ENCODE measurements at places on chromosomes 4 and X. TPM values are rescaled to one million over a fixed set of nuclear protein-coding genes. Genes with fewer than 3 reads are reported as not detected.

The REELD1 gene
- total RNA-seq: 0.11 TPM

The HSD17B13 gene
- total RNA-seq: 1.5 TPM

The CENPVL2 gene
- total RNA-seq: 0.83 TPM

The SLC49A3 gene
- total RNA-seq: 6.4 TPM

The DCAF8L1 gene
- not detected for total RNA-seq

The KCNIP4 gene
- total RNA-seq: 74.2 TPM

The SLC10A3 gene
- 4.9 TPM for total RNA-seq

The FGFBP2 gene
- 0.94 TPM for total RNA-seq

The RHOH gene
- total RNA-seq: 3.1 TPM

The MAGEB1 gene
- total RNA-seq: not detected

The ZNF711 gene
- 69.8 TPM for total RNA-seq

The TLL1 gene
- total RNA-seq: 4.7 TPM

The PPP2R2C gene
- total RNA-seq: 70.7 TPM

The SHROOM2 gene
- 15.5 TPM for total RNA-seq

The CHRDL1 gene
- total RNA-seq: 13.5 TPM

The ETDA gene
- total RNA-seq: not detected

The FAT1 gene
- total RNA-seq: 217 TPM

The KCTD8 gene
- 12.8 TPM for total RNA-seq

The GSX2 gene
- total RNA-seq: 0.20 TPM

The TLR10 gene
- total RNA-seq: 1.9 TPM

The RHOXF1 gene
- not detected for total RNA-seq

The HTN1 gene
- total RNA-seq: not detected

The PHEX gene
- total RNA-seq: 0.55 TPM

The OR13H1 gene
- total RNA-seq: not detected

The ZNF275 gene
- 13.7 TPM for total RNA-seq

The BEX1 gene
- total RNA-seq: 114 TPM

The IL21 gene
- not detected for total RNA-seq

The SMR3A gene
- total RNA-seq: not detected

The FAM184B gene
- 2.3 TPM for total RNA-seq

The PNCK gene
- 38.6 TPM for total RNA-seq

The TRAPPC2 gene
- 38.8 TPM for total RNA-seq

The XAGE1B gene
- not detected for total RNA-seq

All from spinal cord (tissue), 10 donors.